ENCODE measurements at places on chromosomes 3 and 15. TPM values are rescaled to one million over a fixed set of nuclear protein-coding genes. Genes with fewer than 3 reads are reported as not detected.

DNA sequence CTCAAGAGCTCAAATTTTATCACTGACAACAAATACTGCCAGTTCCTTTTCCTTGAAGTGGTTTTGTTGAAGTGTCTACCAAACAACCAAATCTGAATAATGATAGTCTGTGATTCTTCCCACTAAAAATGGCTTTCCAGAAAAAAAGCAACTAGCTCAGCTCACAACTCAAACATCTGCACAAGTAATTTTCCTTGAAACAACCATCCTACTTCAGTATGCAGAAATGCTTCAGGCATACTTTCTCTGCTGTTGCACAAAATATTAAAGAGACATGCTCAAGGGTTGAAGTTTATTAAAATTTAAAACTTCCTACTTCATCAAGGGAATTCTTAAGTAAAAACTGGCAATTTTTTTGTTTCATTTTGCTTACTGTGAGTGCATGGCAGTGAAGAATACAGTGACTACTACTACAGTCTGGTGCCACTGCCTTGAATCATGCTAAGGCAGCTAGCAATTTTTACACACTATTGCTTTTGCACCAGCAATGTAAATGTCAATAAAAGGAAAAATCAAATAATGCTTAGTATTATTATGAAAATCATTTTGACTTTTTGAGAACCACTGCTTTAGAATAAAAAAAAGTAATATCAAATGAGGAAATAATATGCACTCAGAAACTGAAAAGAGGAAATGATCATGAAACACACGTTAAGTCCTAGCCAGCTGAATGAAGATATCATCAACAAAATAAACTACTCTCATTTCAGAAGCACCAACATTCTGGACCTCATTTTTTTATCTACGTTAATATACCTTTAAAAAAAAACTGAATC lies 33.6 kb downstream of the VPS13C start:
- no peak for DNase-seq

- no peak for DNase-seq
These were observed 54.1 kb downstream of the LPP start for GRCh38 chr3:188207941-188208515.

DNA sequence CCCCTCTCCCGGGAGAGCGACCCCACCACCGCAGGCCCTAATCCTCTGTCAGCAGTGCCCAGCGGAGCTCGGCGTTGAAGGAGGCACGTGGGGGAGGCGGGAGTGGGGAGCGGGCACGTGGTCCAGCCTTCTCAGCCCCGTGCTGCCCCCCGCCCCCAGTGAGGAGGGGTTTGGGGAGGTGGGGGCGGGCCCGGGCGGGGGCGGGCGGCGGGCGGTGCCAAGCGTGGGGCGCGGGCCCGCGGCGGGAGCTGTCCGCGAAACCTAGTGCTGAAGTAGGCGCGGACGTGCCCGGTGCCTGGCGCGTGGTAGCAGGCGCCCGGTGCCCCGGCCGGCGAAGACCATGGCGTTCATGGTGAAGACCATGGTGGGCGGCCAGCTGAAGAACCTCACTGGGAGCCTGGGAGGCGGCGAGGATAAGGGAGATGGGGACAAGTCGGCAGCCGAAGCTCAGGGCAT lies at the start of gene CPLX3:
Gene CPLX3 (plus strand): TSS at position 264 of the 456 bp plus-strand sequence. CDS start 77 bp downstream, at position 341.
- DNase-seq: peak; percentile 34

GRCh38 chr3:183745300-183746098 lies 47.9 kb downstream of the YEATS2 start:
- no peak for DNase-seq

GRCh38 chr3:55105647-55106046 lies 177.8 kb upstream of the LRTM1 start:
- no peak for DNase-seq

DNA sequence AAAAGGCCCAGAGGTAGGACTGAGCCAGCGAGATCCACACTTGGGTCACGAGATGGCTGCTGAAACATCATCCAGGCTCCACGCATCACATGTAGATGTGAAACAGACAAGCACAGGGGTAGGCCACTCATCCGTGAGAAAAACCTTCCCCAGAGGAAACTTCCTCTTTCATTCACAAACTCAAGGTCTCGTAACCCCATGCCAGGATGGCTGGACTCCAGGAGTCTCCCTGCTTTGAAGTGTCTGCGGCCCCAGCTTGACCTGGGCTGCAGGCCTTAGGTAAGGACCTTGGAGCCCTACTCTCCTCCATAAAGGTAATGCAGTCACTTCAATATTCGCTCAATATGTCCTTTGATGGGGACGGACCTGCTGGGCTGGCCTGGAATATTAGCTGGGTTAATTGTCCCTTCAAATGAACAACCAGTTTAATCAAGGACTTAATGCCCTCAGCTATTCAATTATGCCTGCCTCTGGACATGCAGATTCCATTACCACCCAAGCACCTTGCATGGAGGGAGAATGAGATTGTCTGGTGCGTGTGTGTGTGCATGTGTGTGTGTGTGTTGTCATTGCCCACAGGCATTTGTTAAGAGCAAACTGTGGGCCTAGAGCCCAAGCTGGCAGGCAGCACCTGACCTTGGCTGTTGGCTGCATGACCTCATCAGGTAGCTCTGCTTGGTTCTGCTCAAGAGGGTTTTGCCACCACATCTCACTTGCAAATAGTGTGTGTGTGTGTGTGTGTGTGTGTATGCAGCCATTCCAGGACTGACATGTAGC lies 186.9 kb upstream of the TLE3 start:
- peak; percentile 82 for DNase-seq

- DNase-seq: no peak
These were observed 99.8 kb upstream of the ROPN1 start for GRCh38 chr3:124091716-124092115.

- peak; percentile 61 for DNase-seq
These were observed 156.2 kb downstream of the NLGN1 start for GRCh38 chr3:173553635-173554280.

GRCh38 chr15:68935400-68935937 lies 5.1 kb downstream of the SPESP1 start:
- no peak for DNase-seq

- no peak for DNase-seq
These were observed 683 bp downstream of the PPM1M start for GRCh38 chr3:52246264-52246620.

DNA sequence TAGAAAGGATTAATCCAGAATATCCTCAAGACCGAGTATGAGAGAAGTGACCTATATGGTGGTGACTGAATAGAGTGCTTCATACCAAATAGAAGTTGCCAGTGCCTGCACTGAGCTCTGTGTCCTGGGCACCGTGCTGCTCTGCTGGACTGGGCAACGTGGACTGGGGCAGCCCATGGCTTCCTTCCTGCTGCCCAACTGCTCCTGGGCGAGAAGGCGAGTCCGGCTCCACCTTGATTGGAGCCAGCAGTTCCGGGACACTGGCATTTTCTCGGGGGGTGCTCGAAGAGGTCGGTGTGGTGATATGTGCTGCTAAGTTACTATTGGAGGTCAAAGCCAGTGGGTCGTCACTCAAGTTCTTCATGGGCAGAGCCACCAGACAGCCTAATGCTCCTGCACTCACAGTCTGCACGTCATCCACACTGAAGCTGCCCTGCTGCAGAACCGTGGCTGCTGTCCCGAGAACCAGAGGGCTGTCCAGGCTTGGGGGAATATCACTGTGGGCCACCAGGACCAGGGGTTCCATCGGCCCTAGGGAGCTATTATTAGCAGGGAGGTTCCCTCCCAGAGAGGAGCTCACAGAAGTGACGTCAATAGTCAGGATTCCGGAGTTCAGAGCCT lies 14.1 kb downstream of the ZXDC start:
- DNase-seq: no peak

GRCh38 chr3:12725436-12725835 lies 33.6 kb downstream of the TMEM40 start:
- no peak for DNase-seq

DNA sequence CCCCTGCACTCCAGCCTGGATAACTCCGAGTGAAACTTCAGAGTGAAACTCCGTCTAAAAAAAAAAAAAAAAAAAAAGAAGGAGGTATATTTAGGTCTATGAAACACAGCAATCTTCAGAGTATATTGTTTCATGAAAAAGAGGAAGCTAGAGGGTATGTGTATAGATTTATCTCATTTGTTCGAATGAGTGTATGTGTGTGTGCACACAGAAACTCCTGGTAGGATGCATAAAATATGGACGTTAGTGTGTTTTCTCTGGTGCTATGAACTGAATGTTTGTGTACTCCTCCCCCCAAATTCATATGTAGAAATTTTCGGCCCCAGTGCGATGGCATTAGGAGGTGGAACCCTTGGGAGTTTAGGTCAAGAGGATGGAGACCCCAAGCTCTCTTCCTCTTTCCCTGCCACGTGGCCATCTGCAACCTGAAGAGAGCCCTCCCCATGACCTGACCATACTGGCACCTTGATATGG lies 98.6 kb upstream of the KLF13 start:
- no peak for DNase-seq

CCDC33 gene
- 9.4 TPM for total RNA-seq

UROC1 gene
- not detected for total RNA-seq

CHRNA7 gene
- 11.4 TPM for total RNA-seq

DTX3L gene
- 29.0 TPM for total RNA-seq

ARPC4 gene
- 55.4 TPM for total RNA-seq

PRR20G gene
- not detected for total RNA-seq

Data from stomach (tissue), 19 donors.